Myometrial cell (primary cell): ENCODE measurements at places on chromosomes 16 and 17. TPM values are rescaled to one million over a fixed set of nuclear protein-coding genes. Genes with fewer than 3 reads are reported as not detected.

The CRHR1 gene
- not detected in 2 replicates for total RNA-seq

The CD19 gene
- not detected in 2 replicates for total RNA-seq

The SLC5A10 gene
- total RNA-seq: not detected in 2 replicates

The TLCD3A gene
- total RNA-seq: 17.9 and 19.1 TPM in 2 replicates

The KRTAP1-1 gene
- 0.35 TPM in 1 of 2 replicates, not detected in the other for total RNA-seq

The CCL4L2 gene
- total RNA-seq: not detected in 2 replicates

The ABI3 gene
- not detected in 2 replicates for total RNA-seq

The CA4 gene
- not detected in 2 replicates for total RNA-seq

The ZMYND15 gene
- 0.29 TPM in 1 of 2 replicates, not detected in the other for total RNA-seq

The TPSG1 gene
- not detected in 2 replicates for total RNA-seq

The SLC47A2 gene
- not detected in 2 replicates for total RNA-seq

The CLEC3A gene
- not detected in 2 replicates for total RNA-seq

The KRTAP4-3 gene
- total RNA-seq: not detected in 2 replicates

The PROCA1 gene
- total RNA-seq: 0.18 and 2.3 TPM in 2 replicates

The ABCC12 gene
- not detected in 2 replicates for total RNA-seq

The UTS2R gene
- not detected in 2 replicates for total RNA-seq
